Left lobe of liver (tissue), 2 donors: ENCODE measurements at places on chromosomes 5 and 9. TPM values are rescaled to one million over a fixed set of nuclear protein-coding genes. Genes with fewer than 3 reads are reported as not detected.

The C7 gene
- total RNA-seq, result 96.0 TPM

DNA sequence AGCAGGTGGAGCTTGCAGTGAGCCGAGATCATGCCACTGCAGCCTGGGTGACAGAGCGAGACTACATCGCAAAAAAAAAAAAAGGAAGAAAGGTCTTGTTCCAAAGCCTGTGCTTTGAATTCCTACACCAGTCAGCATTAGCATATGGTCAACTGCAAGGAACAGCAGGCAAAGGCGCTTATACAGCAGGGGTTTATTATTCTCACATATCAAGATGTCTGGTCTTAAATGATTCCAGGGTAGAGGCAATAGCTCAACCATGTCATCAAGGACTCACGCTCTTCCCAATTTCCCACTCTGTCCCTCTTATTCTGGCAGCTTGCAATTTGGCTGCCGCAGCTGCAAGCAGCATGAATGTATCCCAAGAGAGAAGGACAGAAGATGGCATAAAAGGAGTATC is 28.6 kb upstream of the HRH2 start:
- no peak for DNase-seq

GRCh38 chr9:83972286-83972685 is 7.7 kb downstream of the HNRNPK start:
- DNase-seq, result no peak

GRCh38 chr5:165119175-165119574 is 1613.8 kb downstream of the MAT2B start:
- DNase-seq, result no peak

DNA sequence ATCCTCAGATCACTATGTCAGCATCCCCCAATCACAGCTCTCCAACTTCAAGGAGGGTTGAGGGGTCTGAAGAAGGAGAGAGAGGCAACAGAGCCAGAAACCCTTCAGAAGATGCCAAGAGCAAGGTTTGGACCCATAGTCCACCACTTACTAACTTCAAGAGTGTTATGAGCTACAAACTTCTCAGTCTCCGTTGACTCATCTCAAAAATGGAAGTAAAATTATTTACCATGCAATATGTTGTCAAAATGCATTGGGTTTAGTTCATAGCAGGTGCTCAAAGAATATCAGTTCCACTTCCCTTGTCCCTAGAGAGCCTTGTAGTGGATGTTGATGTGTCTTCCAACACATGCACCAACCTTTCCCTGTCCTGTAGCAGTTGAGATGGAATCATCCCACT is 116.0 kb downstream of the KCNIP1 start:
- DNase-seq, result no peak

The TAF1L gene
- total RNA-seq, result not detected

The CYSTM1 gene
- total RNA-seq, result 24.6 TPM

DNA sequence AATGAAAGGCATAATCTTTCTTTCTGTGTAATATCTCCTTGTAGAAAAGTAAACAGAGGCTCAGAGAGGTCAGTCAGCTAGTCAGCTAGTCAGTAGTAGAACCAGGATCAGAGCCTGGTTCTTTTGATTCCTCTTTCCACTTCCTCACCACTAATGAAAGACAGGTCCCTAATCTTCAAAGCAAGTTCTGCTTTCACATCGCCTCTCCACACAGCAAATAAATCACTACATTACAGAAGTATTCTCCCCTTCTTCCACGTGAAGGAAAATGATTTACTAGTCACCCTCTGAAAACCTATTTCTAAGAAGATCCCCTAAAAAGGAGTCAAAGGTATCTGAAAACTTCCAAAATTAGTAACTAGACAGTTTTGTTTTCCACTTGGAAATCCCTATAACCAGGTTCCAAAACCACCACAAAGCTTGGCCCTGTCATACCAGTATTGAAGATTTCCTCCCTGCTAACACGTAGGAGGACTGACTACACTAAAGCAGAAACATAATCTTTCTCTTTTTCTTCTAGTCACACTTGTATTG is 140.5 kb upstream of the TARS1 start:
- no peak for DNase-seq

DNA sequence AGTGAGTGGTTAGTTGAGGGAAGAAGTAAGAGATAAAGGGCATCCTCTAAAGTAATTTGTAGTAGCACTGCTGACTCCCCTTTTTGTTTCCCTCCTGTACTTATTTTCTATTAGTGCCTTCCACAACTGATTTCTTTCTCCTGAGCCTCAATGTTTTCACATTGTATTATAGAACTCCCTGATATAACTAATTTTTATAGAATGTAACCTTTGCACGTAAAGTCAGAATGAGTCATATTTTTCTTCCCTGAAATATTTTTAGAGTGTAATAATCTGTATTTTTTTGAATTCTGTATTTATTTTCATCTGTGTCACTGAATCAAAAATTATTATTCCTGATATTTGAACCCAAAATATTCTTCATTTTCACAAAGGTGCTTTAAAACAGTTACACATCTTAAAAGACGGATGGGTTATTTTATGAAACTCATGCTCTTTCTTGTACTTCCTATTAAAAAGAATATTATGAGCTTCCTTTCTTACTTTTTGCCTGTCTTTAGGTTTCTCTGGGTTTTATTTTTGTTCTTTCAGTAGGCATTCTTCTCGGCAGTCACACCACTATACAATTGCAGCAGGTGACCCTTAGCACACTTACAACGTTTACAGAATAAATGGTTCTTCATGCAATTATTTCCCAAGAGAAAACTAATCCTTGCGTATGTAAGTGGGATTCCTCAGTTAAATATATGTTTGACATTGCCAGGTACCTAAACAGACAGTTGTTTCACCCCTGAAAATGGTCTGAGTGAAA is 30.5 kb upstream of the DMRTA1 start:
- no peak for DNase-seq

GRCh38 chr5:61346511-61346910 is 14.5 kb downstream of the ZSWIM6 start:
- DNase-seq, result no peak

The SLC27A4 gene
- 30.3 TPM for total RNA-seq

GRCh38 chr5:161149078-161149477 is 297.1 kb upstream of the ATP10B start:
- DNase-seq, result no peak

GRCh38 chr5:125506124-125506523 is 759.7 kb upstream of the ZNF608 start:
- DNase-seq, result no peak

DNA sequence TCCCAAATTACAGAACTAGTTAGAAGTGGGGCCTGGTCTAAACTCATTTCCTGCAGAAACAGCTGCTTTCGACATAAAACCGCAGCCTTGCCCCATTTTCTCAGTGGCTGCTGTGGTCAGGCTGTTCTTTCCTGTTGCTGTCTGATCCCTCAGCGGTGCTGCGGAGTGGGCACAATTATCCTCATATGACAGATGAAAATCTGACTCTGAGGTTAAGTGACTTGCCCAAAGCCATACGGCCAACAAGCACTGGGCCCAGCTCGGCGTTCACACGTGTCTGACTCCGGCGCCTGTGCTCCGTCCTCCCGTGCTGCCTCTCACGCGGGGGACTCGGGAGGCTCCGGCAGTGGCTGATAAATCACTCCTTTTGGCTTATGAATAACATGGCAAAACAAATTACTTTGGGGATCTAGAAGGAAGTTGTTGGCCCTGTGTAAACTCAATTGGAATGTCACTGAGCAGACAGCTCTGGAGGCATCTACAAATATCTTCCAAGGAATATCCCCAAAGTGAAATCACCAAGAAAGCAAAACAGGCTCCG is 142.6 kb upstream of the LMX1B start:
- peak; percentile 54 for DNase-seq

The PCDHA8 gene
- total RNA-seq, result not detected

- DNase-seq, result no peak
These were observed 45.4 kb downstream of the MARCHF11 start for GRCh38 chr5:16134204-16134603.

- DNase-seq, result no peak
These were observed 29.1 kb downstream of the ANKDD1B start for GRCh38 chr5:75640395-75640794.

The PCDHGB5 gene
- 4.2 TPM for total RNA-seq

- DNase-seq, result no peak
These were observed 239.9 kb upstream of the PAPPA start for GRCh38 chr9:115913696-115914095.

GRCh38 chr5:643811-644271 is 31.7 kb downstream of the CEP72 start:
- DNase-seq, result no peak

DNA sequence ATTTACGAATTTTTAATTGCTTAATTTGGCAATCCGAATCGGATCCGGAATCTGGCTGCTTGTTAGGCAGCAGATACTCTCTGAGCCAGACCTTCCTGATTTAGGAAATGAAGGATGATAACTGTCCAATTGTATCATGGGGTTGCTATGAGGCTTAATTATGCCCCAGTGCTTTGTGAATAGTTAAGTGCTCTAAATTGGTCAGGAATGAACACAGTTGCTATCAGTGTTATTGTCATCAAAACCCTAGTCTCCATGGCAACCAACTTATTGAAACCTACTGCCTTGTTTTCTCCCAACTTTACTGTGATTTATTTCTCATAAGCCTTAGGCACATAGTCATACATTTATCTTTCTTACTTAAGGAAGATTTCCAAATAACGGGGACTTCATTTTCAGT is 47.9 kb downstream of the MAMDC2 start:
- DNase-seq, result no peak

GRCh38 chr9:134620751-134621557 is 20.6 kb upstream of the COL5A1 start:
- DNase-seq, result peak; percentile 38

- DNase-seq, result no peak
These were observed 67.8 kb downstream of the TMEM167A start for GRCh38 chr5:83009408-83009807.

The DBH gene
- 16.7 TPM for total RNA-seq

The NUDT12 gene
- 17.4 TPM for total RNA-seq

GRCh38 chr9:2012347-2012746 is 2.8 kb upstream of the SMARCA2 start:
- no peak for DNase-seq

The WDR31 gene
- 3.0 TPM for total RNA-seq

DNA sequence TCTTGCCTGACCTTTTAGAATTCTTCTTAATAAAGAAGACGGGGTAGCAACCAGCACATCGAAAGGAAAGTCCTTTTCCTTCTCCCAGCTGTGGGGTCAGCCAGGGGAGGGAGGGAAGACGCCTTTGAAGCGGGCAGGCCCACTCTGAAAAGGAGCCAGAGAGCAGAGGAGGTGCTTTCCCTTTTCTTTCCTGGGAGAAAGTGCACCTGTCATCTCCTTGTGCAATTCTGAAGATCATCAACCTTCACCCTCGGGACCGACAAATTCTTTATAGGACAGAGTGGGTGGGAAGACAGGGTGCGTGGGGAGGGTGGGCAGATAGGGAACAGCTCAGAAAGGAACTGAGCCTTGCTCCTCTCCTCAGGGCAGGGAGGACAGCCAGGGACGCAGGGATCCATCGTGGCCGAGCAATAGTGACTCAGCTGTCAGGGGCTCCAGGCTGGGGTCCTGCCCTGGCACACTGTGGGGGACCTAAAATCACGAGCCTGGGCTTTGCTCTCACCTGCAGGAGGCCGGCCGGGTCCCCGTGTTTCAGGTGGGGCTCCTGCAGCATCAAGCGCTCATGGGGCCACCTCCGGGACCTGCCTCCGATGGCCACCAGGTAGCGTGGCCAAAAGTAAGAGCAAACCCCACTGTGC is 141.0 kb downstream of the OLFM1 start:
- DNase-seq, result no peak

The RABGAP1 gene
- total RNA-seq, result 13.9 TPM

DNA sequence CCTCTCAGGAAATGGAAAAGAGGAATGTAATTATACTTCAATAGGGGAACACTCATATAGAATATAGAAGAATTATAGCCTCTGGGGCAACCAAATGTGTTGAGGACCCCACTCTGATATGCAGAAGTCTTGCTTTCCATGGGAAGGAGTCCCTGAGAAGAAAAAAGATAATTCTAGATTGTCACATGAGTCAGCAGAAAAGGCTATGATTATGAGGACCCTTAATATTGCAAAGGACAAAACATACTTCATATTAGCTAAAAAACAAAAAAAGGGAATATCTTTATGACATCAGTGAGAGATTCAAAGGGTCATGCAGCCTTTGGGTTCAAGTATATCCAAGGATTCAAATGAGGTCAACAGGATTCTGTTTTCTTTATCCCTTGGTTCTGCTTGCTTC is 119.5 kb downstream of the PIK3R1 start:
- no peak for DNase-seq

DNA sequence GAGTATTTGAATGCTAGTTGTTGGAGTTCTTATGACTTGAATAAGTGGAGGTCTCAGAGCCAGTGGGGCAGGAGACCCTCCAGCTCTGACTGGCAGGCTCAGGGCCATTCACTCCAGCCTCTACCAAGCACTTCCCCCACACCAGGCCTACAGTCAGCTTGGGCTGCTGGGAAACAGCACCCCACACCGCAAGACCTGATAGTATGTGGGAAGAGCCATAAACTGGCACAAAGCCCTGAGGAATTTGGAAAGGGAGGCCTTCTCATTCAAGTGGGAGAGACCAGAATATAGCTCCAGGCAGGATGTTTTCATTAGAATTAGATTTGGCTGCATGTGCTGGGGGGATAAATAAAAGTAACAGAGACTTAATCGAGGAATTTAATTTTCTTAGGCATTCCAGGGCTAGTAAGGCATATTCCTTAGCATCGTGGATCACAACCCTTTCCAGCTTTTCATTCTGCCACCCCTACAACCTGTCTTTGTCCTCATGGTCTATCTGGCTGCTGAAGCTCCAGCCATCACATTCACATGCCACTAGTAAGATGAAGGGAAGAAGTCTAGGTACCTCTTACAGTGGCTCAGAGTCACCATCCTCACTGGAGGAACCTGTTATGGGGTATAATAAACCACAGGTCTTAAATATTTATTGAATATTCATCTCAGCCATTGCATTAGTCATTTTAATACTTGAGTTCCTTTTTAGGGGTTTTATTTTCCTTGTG is 47.5 kb downstream of the TMOD1 start:
- no peak for DNase-seq

DNA sequence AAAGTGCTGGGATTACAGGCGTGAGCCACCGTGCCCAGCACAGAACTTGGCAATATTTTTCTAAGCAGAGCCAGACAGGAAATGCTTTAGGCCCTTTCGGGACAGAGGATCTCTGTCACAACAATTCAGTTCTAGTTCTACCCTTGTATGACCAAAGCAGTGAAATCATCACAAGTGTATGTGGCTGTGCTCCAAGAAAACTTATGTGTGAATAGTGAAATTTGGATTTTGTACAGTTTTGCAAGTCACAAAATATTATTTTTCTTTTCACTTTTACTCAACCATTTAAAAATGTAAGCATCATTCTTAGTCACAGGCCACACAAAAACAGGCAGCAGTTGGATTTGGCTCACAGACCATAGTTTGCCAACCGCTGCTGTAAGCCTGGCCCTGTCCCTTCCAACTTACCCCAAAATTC is 20.4 kb upstream of the PRUNE2 start:
- DNase-seq, result no peak

The EIF4E1B gene
- not detected for total RNA-seq
